Stimulated activated CD4-positive, alpha-beta T cell treated with anti-CD3 and anti-CD28 coated beads, TNF-alpha, amount 100 ng/mL, for 1 hour (primary cell): ENCODE measurements at places on chromosomes 3 and 15.

DNA sequence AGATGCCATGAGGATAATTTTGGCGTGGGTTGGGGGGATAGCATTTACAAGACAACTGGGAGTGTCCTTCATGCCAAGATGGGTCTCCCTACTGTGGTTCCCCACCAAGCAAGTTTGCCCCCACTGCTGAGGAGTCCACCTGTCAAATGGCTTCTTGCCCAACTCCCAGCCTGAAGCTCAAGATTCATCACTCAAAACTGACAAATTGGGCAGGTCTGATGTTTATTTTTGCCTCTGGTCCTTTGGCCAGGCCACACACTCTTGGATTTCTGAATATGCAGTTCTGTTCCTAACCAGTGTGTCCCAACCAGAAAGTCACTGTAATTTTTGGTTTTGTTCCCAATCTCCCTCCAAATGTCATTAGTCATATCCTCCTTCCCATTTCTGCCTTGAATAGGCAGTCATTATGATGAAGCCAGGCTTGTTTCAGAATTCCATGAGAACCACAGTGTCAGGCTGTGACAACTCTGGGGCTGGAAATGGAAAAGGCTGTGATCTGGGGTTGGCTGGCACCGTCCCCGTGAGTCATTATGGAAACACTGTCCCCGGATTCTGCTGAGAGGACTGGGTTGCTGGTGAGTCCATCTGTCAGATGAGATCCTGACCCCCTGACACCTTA, 29.3 kb upstream of the MEF2A start:
- no peak for DNase-seq

DNA sequence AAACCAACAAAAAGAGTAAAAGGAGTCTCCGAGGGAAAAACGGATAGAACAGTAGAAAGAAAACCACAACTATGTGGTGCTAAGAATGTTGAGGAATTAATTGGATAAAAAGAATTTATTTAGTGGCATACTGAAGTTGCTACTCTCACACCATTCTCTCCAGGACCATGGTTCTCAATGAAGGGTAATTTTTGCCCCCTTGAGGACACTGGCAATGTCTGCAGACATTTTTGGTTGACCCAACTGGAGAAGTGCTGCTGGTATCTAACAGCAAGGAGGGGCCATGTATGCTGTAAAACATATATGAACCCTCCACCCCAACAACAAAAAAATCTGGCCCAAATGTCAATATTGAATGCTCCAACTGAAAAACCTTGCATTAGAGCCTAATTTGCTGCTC, 85.9 kb upstream of the CSPG5 start:
- no peak for DNase-seq

DNA sequence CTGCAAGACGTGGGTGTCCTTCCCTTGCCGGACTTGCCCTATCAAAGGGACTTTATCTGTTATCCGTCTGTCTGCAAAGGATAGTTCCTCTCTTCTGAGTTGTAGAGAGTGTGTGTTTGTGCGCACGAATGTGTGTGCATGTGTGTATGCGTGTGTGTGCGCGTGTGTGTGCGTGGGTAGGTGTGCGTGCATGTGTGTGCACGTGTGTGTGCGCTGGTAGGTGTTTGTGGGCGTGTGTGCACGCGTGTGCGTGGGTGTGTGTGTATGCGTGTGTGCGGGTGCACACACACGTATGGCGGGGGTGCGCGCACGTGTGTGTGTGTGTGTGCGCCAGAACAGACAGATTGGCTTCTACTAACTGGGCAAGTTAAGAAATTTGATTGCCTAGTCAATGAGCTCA, 4.1 kb upstream of the BMF start:
- DNase-seq, result no peak

- DNase-seq, result peak; percentile 6
Measured at GRCh38 chr3:14791343-14791945, 27.3 kb upstream of the FGD5 start.

DNA sequence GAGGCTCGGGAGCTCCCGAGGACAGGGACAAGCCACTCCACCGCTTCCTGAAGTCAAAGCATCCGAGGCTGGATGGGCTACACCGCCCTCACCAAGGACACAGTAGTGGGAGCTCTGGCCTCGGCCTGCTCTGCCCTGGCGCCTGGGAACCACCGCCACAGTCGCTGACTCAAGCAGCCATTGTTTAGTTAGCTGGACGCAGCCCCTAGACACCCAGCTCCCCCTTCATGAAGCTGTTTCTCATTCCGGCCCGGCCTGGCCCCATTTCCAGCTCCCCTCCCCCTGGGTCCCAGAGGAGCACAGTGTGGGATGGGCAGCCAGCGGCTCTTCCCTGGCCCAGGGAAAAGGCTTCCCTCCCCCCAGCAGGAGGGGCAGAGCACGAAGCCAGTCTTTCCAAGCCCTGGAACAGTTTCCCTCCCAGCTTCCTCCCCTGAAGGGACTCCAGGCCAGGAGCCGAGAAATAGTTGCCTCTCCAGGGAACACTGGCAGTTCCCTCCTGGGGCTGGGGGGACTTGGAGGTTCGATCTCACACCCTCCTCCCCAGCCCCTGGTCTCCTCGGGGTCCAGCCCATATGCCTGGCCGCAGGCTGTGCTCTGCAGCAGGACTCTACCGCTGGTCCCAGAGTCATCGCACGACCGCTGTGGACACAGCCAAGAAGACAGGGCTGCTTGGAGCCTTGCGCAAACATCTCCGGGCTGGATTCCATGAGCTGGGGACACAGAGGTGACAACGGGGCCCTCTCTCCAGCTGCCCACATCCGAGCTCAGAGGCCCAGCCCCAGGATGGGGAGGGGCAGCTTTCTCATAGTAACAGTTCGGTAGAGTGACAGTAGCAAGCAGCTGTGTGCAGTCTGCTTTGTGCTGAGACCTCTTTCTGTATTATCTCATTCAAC, 10.0 kb downstream of the PLXND1 start:
- DNase-seq, result no peak

DNA sequence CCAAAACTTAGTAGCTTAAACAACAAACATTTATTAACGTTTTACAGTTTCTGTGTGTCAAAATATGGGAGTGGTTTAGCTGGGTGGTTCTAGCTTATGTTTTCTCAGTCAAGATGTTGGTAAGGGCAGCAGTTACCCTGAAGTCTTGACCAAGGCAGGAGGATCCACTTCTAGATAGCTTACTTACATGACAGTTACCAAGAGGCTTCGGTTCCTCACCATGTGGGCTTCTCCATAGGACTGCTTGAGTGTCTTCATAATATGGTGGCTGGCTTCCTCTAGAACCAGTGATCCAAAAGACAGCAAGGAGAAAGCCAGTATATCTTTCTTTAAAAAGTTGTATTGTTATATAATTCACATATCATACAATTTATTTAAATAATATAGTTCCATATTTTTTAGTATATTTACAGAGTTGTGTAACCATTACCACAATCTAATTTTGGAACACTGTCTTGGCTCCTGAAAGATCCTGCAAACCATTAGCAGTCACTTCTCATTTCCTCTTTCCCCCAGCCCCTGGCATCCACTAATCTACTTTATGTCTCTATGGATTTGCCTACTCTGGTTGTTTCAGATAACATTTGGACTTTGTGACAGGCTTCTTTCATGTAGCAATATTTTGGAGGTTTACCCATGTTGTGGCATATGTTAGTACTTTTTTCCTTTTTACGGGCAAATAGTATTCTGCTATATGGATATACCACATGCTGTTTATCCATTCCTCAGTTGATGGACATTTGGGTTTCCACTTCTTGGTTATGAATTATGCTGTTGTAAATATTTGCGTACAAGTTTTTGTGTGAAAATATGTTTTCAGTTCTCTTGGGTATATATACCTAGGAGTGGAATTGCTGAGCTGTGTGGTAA, 33.3 kb downstream of the MAPK6 start:
- no peak for DNase-seq

DNA sequence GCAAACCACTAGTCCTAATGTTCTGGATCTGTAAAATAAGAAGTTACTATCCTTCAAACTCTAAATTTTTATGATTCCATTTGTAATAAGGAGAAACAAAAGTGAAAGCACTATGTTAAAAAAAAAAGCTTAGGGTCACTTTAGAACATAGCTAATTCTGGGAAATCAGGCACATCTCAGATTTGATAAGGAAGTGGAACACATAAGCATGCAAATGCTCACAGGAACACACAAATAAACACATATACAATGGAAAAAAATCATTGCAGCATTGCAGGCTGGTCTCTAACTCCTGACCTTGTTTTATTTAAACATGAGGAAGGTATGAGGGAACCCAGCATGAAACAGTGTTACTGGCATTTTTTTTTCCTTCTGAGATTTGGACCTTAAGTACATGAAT, 63.2 kb upstream of the TNFSF10 start:
- DNase-seq, result no peak

DNA sequence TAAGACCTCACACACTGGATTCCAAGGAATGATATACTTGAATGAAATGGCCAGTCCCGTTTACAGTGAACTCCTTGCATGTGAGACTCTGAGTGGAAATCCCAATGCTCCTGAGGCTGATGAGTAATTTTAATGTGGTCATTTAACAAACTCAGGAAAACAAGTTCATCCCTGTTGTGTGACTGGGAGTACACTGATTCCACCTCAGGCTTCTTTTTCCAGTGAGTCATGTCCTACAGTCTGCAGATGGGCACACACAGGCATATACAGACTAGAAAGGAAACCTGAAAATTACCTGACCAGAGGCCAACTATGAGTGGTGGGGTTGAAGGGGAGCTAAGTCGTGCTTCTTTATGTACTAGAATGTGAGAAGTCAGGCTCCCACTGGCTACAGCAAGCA, 5.8 kb downstream of the SQOR start:
- DNase-seq, result no peak

DNA sequence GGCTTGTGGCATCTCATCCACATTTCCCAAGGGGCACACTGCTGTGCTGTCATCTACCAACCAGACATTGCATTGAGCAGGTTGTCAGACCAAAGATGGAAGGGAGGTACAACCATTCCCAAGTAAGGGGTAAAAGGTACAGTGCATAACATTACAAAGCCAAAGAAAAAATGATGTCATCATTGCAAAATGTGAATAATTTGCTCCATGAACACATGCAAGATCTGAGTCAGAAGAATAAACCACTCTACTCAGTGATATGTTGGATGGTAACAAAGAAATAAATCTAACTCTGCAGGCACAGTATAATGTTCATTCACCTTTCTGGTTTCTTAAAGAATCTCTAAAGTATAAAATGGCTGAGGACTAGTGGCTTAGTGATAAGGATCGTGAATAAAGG, 202.7 kb downstream of the MAGI1 start:
- no peak for DNase-seq

GRCh38 chr15:64749167-64749566, 26.2 kb downstream of the RBPMS2 start:
- DNase-seq, result no peak

GRCh38 chr15:35170207-35170606, 85.1 kb upstream of the NANOGP8 start:
- no peak for DNase-seq

DNA sequence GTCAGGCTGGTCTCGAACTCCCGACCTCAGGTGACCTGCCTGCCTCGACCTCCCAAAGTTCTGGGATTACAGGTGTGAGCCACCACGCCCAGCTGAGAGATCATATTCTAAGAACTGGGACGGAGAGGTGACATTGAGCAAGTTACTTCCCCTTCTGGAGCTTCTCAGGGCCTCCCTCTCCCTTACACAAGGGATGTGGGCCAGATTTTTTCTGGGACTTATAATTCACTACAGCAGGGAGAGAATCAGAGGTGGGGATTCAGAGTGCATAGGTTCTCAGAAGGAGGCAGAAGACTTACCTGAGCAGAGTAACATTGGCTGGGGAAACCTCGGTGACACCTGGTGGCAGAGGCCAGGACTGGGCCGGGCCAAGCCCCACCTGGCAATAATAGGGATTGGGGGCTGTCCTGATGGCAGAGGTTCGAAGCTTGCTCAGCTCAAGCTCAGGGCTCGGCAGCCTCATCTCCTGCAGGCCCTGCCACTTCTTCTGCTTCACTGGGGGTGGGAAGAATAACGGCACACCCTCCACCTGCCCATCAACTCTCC, 6.8 kb downstream of the LTK start:
- DNase-seq, result no peak

- DNase-seq, result no peak
Measured at GRCh38 chr3:114686621-114687020, 392.8 kb downstream of the TIGIT start.

DNA sequence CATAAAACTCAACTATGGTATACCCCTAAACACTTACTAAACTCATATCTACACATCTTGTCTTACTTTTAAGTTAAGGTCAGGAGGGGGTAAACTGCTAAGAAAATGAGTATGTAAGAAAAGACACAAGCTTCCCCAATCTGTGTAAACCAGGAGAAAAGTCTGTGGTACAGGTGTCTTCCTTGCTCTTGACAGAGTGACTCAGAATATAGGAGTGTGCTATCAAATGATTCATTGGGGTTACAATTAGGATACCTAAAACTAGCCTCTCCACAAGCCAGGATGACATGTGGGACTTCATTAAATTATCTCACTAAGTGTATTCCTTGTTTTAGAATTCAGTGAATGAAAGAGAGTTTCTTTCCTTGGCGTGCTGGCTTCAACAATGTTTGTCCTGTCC, 274.8 kb downstream of the BBX start:
- DNase-seq, result no peak

DNA sequence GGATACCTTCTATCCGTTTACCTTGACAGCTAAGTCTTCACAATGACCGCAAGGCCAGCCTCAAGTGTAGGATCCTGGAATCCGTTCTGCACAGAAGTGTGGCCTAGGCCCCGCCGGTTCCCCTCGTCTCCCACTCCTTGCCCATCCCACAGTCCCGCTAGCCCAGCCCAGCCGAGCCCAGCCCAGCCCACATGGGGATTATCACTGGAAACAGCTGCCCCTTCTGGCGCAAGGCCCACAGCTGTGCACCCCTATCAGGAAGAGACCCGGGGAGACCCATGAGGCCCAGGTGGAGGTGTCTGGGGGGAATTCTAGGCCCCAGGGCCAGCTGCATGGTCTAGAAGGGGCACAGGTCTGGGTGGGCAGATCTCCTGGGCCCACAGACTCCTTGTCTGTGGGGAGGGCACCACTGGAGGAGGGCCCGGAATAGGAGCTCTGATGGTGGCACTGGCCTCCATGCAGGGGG, 27.9 kb upstream of the KLF13 start:
- DNase-seq, result no peak

- no peak for DNase-seq
Measured at GRCh38 chr3:13308380-13308801, 111.7 kb downstream of the NUP210 start.

DNA sequence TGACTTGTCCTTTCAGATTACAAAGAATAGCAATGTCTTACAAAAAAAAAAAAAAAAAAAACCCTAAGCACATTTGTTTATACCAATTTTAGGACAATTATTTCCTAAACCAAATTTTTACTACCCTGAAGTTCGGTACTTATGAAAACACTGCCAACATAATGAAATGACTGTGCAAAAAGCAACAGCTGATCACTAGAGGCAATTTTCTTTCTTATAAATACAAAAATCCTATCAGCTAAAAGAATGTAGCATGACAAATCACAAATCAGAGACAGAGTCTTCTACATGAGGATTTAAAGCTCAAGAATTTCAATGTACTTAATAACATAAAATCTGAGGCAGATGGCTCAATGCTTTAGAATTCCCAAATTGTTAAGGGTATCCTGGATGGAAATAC, 191.8 kb downstream of the MAGI1 start:
- no peak for DNase-seq
